ENCODE measurements at places on chromosomes 12 and 14. TPM values are rescaled to one million over a fixed set of nuclear protein-coding genes. Genes with fewer than 3 reads are reported as not detected.

DNA sequence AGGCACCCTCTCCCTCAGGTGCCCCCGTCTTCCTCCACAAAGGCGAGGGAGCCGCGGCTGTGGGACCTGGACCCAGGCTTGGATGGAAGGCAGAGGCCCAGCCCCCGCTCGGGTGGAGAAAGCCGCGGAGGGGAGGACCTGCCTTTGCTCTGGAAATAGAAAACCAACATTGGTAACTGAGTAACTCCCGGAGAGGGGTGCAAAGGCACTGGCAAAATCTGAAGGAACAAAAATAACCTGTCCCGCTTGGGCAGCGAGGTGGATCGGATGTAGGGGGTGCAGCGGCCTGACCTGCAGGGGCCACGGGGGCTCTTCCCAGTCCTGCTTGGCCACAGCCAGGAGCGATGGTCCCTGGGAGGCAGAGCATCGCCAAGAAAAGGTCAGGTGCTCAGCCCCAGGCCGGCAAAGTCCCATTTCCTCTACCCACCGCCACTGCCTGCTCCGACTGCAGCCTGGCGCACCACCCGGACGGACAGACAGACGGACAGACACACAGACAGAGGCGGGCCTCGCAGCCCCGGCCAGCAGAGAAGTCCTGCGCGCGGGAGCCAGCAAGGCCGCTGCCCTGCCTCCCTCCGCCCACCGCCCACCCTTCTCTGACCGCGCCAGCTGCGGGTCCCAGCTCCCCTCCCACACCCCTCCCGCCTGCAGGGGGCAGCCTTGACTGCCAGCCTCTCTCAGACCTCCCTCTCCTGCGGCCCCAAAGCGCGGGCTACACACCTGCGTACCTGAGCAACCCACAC, 21.4 kb upstream of the TMEM106C start:
- H3K4me3 ChIP-seq: no peak overlapping the region
- H3K27me3 ChIP-seq: peaks cover 6% of the 10 kb centered on the region
- DNase-seq: no peak
- peaks cover 12% of the 10 kb centered on the region for H3K4me1 ChIP-seq
- H3K36me3 ChIP-seq: no peaks in the 10 kb centered on the region
- no peak overlapping the region for H3K27ac ChIP-seq

- H3K27ac ChIP-seq: no peak overlapping the region
- no peaks in the 10 kb centered on the region for H3K36me3 ChIP-seq
- no peak for DNase-seq
- H3K4me1 ChIP-seq: peaks cover 12% of the 10 kb centered on the region
- H3K27me3 ChIP-seq: no peaks in the 10 kb centered on the region
Measured at GRCh38 chr12:50563434-50563787, 58.6 kb downstream of the DIP2B start.

- H3K27me3 ChIP-seq: no peaks in the 10 kb centered on the region
- no peaks in the 10 kb centered on the region for H3K4me1 ChIP-seq
Measured at GRCh38 chr12:95557625-95558024, 6.3 kb upstream of the USP44 start.

ACACB gene
- polyA plus RNA-seq: 119 TPM

DNA sequence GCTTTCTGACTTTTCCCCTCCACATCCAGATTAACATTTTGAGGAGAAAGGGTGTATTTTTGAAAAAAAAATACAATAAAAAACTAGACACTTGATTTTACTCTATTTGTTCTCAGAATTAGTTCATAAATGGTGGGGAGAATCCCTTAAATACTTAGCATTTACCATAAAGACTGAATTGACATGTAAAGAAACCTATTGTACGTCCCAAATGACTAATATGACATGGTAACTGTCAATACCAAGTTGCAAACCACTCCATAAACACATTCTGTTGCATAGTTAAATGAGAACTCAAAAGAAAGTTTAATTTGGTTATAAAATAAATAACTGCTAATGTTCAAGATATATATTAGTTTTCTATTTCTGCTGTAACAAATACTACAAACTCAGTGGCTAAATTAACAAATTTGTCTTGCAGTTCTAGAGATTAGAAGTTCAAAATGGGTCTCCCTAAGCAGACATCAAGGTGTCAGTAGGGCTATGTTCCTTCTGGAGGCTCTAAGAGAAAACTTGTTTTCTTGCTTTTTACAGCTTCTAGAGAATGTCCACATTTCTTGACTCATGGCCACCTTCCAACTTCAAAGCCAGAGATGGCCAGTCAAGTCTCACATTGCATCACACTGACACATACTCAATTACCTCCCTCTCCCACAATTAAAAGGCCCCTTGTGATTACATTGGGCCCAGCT, 16.0 kb downstream of the NELL2 start:
- H3K4me3 ChIP-seq: no peak overlapping the region
- H3K36me3 ChIP-seq: no peaks in the 10 kb centered on the region
- H3K27ac ChIP-seq: no peak overlapping the region
- H3K4me1 ChIP-seq: no peaks in the 10 kb centered on the region
- H3K27me3 ChIP-seq: no peaks in the 10 kb centered on the region
- DNase-seq: no peak

DNA sequence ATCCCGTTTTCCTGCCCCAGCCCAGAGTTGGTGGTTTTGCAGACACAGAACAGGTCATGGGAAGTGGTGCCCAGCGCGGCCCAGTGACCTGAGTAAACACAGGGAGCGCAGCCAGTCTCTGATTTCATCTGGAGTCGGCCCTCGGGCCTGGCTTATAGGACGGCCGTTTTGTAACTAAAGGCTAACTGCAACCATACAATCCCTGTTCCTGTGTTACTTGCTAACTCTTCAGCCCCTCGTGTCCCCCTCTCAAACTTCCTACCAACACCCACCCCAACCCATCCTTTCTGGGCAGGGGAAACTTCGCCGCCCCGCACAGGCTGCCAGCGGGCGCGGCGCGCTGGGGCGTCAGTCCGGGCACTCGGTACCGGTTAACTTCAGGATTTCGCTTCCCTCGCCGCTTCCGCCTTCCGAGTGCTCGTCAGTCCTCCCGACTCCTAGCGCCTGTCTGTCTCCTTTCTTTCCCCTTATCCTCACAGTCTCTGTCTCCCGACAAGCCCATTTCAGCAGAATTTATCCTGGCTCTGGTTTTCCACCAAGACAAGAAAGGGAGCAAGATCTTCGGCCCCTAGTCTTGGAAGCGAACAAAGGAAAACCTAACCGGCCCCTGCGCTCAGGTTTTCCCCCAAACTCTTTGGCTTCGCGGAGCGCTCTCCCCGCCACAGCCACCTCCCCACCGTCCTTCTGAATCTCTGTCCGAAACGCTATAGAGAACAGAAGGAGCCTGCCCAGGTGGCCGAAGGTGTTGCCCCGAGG, 2.0 kb downstream of the SIX1 start:
- peaks cover 20% of the 10 kb centered on the region for H3K4me1 ChIP-seq
- DNase-seq: no peak
- H3K27ac ChIP-seq: no peak overlapping the region
- peak overlapping the region; percentile 56 for H3K4me3 ChIP-seq
- peaks cover 99% of the 10 kb centered on the region for H3K27me3 ChIP-seq

DNA sequence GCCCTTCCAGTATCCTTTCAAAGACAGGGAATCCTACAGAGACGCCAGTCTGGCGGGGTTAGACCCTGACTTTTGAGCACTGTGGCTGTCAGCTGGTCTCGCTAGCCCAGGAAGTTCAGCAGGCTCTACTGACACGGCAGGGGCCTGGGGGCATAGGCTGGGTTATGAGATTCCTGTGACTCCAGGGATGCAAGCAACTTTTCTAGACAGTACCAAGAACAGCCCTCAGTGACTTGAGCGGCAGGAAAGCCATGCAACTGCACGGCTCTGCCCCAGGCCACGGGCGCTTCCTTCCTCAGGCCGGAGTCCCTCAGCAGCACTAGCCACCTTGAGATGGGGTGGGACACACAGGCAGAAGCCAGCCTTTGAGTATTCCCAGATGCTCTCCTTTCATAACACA, 5.1 kb upstream of the SIVA1 start:
- H3K4me3 ChIP-seq: no peak overlapping the region
- no peak overlapping the region for H3K27ac ChIP-seq
- peaks cover 12% of the 10 kb centered on the region for H3K4me1 ChIP-seq

DNA sequence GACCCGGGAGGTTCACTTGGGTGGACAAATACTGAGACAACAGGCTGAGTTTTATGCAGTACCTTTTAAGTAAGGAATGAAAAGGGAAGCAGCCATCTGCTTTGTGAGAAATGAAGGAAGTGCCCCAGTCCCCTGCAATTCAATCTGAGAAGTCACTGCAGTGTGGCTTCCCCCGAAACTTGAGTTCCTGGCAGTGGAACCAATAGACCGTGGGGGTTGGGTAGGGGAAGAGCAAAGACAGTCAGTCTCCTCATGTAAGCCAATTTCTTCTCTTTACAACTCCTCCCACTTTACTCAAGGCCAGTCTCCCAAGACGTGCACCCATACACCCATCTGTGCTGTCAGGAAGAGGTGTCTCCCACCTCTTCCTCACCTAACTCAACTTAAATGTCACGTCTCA, 206.5 kb downstream of the BCAT1 start:
- H3K36me3 ChIP-seq: no peaks in the 10 kb centered on the region
- no peak overlapping the region for H3K27ac ChIP-seq
- no peaks in the 10 kb centered on the region for H3K27me3 ChIP-seq
- H3K4me1 ChIP-seq: no peaks in the 10 kb centered on the region

GRCh38 chr12:120468325-120468820, 1.2 kb downstream of the SRSF9 start:
- H3K27ac ChIP-seq: peak overlapping the region; percentile 95
- H3K36me3 ChIP-seq: peaks cover 38% of the 10 kb centered on the region
- H3K27me3 ChIP-seq: no peaks in the 10 kb centered on the region
- DNase-seq: peak; percentile 39
- H3K4me1 ChIP-seq: peaks cover 2% of the 10 kb centered on the region
- peak overlapping the region; percentile 96 for H3K4me3 ChIP-seq

DNA sequence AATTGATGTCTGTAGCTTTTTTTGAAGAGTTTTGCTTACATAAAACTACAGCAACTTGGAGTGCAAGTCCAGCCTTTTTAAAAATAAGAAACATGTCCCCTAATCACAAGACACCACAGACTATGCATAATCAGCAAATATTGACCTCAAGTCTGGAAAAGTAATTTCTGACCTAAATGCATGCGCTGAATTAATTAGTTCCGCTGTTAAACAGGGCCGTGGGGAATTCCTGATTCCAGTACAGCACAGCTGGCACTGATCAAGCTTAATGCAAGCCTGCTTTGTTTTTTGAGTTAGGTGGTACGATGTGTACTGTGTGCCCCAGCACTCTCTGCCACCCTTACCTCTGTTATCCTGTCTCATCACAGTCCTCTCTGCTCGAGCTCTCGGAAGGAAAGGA, 9.2 kb downstream of the MLH3 start:
- no peak overlapping the region for H3K4me3 ChIP-seq
- no peak overlapping the region for H3K27ac ChIP-seq
- H3K36me3 ChIP-seq: peaks cover 28% of the 10 kb centered on the region
- peaks cover 10% of the 10 kb centered on the region for H3K4me1 ChIP-seq

DNA sequence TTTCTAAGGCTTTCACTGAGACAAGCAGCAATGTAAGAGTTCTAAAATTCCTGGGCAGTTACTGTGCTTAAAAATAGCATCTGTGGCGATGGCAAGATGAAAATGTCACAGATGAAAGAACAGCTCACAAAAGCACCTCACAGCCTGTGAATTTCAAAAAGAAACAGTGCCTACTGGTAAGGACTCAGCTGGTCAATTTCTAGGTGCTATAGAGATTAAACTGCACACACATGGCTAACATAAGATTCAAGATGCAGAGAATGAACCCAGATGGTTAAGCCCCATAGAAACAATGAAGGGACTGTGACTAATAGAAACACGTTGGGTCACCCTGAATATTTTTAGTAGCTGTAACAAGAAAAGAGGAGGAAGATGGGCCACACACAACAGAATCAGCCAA, 12.0 kb upstream of the IL26 start:
- no peak overlapping the region for H3K27ac ChIP-seq
- H3K36me3 ChIP-seq: no peaks in the 10 kb centered on the region
- no peaks in the 10 kb centered on the region for H3K4me1 ChIP-seq
- H3K4me3 ChIP-seq: no peak overlapping the region
- no peak for DNase-seq

DNA sequence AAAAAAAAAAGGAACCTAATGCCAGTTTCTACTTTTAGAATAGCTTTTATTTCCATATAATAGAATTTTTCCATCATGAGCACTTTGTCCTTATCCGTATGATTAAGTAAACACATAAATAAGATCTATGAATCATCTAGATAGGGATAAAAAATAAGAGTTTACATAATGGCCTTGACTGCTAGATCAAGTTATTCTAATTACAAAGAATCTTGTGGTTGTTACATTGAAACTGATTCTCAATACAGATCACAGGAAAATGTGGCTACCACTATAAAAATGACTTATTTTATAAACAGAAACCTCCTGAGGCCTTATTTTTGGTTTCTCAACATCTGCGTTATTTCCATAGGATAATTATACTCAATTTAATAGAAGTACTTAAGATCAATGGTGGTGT, 34.4 kb upstream of the NDUFA12 start:
- DNase-seq: no peak
- no peaks in the 10 kb centered on the region for H3K4me1 ChIP-seq
- no peak overlapping the region for H3K4me3 ChIP-seq
- no peaks in the 10 kb centered on the region for H3K27me3 ChIP-seq
- no peak overlapping the region for H3K27ac ChIP-seq

- DNase-seq: no peak
- no peaks in the 10 kb centered on the region for H3K36me3 ChIP-seq
Measured at GRCh38 chr12:27140478-27140969, 58.1 kb upstream of the C12orf71 start.

SPPL3 gene
- polyA plus RNA-seq: 8.2 TPM

GRCh38 chr14:74080820-74081460, 3.3 kb downstream of the ALDH6A1 start:
- H3K36me3 ChIP-seq: no peaks in the 10 kb centered on the region
- H3K4me3 ChIP-seq: no peak overlapping the region
- H3K27ac ChIP-seq: no peak overlapping the region
- no peak for DNase-seq
- no peaks in the 10 kb centered on the region for H3K27me3 ChIP-seq

PTGER2 gene
- polyA plus RNA-seq: 0.60 TPM

DNA sequence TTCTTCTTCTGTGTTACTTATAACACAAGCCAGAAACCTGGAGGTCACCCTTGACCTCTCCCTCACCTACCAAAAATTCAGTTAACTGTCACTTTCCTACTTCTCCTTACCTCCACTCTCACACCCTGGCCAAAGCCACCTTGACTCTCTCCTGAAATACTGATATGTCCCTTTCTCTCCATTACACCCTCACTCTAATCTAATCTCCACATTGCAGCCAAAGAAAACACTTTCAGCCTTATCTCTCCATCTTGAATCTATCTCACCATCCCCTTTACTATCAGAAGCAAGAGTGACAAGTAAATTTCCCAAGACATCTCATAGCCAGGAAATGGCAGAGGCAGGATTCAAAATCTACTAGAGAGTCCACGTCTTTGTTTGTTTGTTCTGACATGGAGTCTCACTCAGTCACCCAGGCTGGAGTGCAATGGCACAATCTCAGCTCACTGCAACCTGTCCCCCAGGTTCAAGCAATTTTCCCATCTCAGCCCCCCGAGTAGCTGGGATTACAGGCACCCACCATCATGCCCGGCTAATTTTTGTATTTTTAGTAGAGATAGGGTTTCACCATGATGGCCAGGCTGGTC, 28.0 kb upstream of the USP15 start:
- H3K4me1 ChIP-seq: no peaks in the 10 kb centered on the region
- H3K27me3 ChIP-seq: no peaks in the 10 kb centered on the region
- H3K36me3 ChIP-seq: no peaks in the 10 kb centered on the region
- no peak for DNase-seq

- no peak overlapping the region for H3K27ac ChIP-seq
- H3K4me3 ChIP-seq: no peak overlapping the region
- no peak for DNase-seq
Measured at GRCh38 chr12:29024117-29024516, 125.0 kb upstream of the FAR2 start.

GRCh38 chr14:65478596-65478995, 66.1 kb downstream of the FUT8 start:
- no peaks in the 10 kb centered on the region for H3K36me3 ChIP-seq
- no peaks in the 10 kb centered on the region for H3K4me1 ChIP-seq
- no peak overlapping the region for H3K27ac ChIP-seq
- no peaks in the 10 kb centered on the region for H3K27me3 ChIP-seq
- DNase-seq: no peak
- H3K4me3 ChIP-seq: no peak overlapping the region

MDM2 gene
- 16.2 TPM for polyA plus RNA-seq

All from heart left ventricle (tissue), 16 donors.